ENCODE measurements at places on chromosomes 12 and 14.

- no peak for DNase-seq
Measured at GRCh38 chr14:104789752-104790743, 5.5 kb downstream of the AKT1 start.

DNA sequence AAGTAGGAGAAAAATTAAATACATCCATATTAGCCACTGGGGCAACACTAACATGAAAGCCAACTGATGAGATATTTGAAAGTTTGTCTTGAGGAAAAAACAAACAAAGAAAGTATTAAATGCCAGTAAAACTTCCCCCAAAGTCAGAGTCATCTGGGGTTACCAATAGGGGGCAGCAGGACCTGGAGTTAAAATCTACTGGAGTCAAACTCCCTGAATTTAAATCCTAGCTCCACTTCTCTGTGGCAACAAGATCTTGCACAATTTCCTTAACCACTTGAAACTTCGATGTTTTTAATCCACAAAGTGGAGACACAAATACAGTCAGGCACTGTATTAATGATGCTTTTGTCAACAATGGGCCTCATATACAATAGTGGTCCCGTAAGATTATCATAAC lies 14.4 kb downstream of the PLEKHG7 start:
- DNase-seq = peak; percentile 82

GRCh38 chr14:22079766-22080165 lies 406.1 kb upstream of the OR4E1 start:
- DNase-seq = no peak

- DNase-seq = no peak
Measured at GRCh38 chr12:84696908-84697540, 215.6 kb downstream of the SLC6A15 start.

DNA sequence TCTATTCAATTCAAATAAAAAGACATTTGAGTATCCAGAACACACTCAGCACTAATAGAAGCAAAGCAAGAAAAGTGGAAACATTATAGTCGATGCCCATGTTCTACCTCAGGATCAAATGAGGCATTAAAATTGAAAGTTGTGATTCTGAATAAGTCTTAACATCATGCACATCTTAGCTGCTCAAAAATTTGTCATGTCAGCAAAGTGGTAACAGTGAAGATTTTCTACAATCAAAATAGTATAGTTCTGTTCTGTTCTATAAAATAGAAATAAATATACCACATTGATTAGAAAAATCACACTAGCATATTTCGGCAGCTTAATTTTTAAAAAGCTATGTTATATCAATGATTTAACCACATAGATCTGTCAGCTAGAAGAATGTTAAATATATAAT lies 74.7 kb downstream of the ERGIC2 start:
- no peak for DNase-seq

GRCh38 chr12:57865084-57865751 lies 18.7 kb upstream of the CTDSP2 start:
- peak; percentile 90 for DNase-seq

DNA sequence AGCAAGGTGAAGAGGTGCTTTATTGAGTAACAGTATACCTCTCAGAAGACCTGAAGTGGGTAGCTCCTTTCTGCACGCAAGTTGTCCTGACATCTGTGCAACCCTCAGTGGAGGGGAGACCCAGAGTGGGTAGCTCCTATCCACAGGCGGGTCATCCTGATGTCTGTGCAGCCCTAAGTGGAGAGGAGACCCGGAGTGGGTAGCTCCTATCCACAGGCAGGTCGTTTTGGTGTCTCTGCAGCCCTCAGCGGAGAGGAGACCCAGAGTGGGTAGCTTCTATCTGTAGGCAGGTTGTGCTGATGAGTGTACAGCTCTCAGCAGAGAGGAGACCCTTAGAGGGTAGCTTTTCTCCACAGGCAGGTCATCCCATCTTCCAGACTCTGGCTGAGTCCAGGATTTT lies 45.1 kb upstream of the PRPF39 start:
- DNase-seq = no peak

DNA sequence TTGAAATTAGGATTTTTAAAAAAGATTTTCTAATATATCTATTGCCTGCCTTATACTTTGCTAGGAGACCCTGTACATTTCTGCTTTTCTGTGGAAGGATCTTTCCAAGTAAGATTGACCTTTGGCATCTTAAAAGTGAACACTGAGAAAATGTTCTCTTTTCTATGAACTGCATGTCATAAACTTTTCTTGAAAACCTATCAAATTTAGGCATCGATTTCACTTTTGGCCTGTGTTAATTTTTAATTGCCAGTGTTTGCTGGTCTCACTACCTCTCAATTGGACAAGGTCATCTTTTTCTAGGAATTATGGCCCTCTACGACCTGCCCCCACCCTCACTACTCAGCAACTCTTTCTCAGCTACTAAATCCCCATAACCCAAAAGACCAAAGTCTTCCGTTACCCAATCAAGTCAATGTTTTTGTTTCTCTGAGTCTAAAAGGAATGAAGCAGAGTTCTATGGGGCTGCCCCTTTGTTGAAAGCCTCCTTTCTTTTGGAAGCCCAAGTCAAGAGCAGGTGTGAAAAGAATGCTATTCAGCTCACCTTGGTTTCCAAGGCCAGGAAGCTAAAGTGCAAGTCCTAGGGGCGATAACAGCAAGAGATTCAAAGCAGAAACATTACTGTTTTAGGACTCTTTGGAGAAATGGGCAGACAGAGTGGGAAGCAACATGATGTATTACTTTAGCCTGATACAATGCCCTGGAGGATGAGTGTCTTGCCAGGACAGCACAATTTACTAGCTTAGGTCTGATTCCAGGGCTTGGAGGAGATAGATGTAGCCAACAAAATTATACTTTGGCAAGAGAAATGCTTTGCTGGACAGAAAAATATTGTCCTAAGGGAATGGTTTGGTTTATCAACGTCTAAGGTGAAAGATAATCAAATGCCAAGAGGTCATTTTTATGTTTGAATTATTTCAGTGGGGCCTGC lies 55.0 kb downstream of the IGF1 start:
- no peak for DNase-seq

- no peak for DNase-seq
Measured at GRCh38 chr14:100692256-100692655, 34.4 kb upstream of the DLK1 start.

- DNase-seq = no peak
Measured at GRCh38 chr14:52043690-52044089, 25.2 kb downstream of the NID2 start.

GRCh38 chr12:90166012-90166411 lies 457.4 kb upstream of the ATP2B1 start:
- no peak for DNase-seq

Data from iris pigment epithelial cell (primary cell).